ENCODE measurements at places on chromosomes 7 and 10. TPM values are rescaled to one million over a fixed set of nuclear protein-coding genes. Genes with fewer than 3 reads are reported as not detected.

The AEBP1 gene
- total RNA-seq: 79.7 TPM

The FAM237B gene
- total RNA-seq: not detected

The TMEM139 gene
- not detected for total RNA-seq

The PLCE1 gene
- 0.10 TPM for total RNA-seq

GRCh38 chr7:31885171-31885570, 185.0 kb downstream of the PDE1C start:
- DNase-seq: peak; percentile 34

GRCh38 chr7:55570939-55571338, 1.4 kb downstream of the VOPP1 start:
- DNase-seq: peak; percentile 87

GRCh38 chr7:142784716-142785115, 13.9 kb downstream of the PRSS2 start:
- no peak for DNase-seq

GRCh38 chr10:132570771-132571649, 33.4 kb downstream of the INPP5A start:
- DNase-seq: no peak

DNA sequence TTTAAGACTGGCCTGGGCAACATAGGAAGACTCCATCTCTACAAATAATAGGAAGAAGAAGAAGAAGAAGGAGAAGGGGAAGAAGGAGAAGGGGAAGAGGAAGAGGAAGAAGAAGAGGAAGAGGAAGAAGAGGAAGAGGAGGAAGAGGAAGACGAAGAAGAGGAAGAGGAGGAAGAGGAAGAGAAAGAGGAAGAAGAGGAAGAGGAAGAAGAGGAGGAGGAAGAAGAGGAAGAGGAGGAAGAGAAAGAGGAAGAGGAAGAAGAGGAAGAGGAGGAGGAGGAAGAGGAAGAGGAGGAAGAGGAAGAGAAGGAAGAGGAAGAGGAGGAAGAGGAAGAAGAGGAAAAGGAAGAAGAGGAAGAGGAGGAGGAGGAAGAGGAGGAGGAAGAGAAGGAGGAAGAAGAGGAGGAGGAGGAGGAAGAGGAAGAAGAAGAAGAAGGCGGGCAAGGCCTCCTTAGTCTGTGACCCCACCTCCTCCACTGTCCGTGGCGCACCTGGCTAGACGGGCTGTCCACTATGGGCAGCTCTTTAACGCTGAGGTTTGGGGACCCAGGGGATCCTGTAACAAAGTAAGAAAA, 28.8 kb upstream of the ZFAND2A start:
- DNase-seq: no peak

- no peak for DNase-seq
These were observed 132.1 kb downstream of the COL26A1 start for GRCh38 chr7:101494602-101495329.

DNA sequence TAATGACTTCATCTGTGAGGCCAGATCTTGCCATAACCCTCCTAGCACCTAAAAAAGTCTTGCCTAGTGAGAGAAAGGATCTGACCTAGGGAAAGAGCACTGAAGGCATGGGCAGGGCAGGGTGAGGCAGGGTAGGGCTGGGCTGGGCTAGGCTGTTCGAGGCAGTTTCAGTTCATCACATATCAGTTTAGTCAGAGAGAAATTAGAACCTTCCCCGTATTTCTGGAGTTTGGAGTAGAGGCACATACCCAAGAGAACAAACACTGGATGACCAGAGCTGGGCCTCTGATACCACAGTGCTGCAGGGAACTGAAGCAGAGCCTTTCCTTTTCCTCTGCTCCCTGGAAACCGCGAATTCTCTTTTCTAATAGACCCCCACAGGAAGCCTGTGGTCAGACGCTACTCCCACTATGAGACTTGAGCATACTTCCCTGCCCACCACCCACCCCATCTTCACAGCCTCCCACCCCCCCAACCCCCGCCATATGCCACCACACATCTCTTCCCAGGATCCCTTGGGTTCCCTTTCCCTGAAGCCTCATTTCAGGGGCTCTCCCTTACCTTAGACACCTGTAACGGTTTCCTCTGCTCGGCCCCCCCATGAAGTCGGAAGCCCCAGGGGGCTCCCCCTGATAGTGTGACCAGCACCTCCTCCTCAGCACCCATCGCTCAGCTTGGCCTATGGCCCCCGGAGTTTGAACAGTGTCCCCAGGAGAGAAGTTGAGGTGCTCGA, 406 bp downstream of the SYNPO2L start:
- no peak for DNase-seq

GRCh38 chr7:11767148-11767547, 64.8 kb downstream of the THSD7A start:
- no peak for DNase-seq

DNA sequence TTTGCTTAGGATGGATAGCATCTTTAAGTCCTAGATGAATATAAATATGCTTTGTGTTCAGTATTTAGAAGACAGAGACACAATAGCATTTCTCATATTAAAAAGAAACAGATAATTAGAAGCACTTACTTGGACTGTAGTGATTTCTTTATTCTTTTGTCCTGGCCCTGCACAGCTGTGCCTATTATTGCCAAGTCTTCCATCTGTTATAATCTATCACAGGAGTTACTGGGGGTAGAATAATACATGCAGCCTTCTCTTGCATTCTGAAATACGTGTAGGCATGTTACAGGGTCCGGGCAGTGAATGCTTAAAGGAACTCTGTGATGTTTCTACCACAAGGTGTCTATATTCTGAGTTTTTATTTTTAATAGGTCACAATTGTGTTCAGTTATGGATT, 461.5 kb upstream of the COBL start:
- no peak for DNase-seq

GRCh38 chr7:31695859-31696614, 9.0 kb downstream of the PPP1R17 start:
- DNase-seq: no peak

GRCh38 chr7:103686763-103687162, 240.8 kb upstream of the SLC26A5 start:
- DNase-seq: no peak

- no peak for DNase-seq
These were observed 299.6 kb upstream of the MBL2 start for GRCh38 chr10:53072144-53072543.

GRCh38 chr10:71963351-71964097, 671 bp upstream of the CHST3 start:
- DNase-seq: no peak

GRCh38 chr10:67664942-67665341, 31.1 kb downstream of the CTNNA3 start:
- DNase-seq: no peak

- no peak for DNase-seq
These were observed 55.4 kb downstream of the PNLIPRP2 start for GRCh38 chr10:116676118-116676517.

- no peak for DNase-seq
These were observed 9.5 kb upstream of the URGCP start for GRCh38 chr7:43915907-43916306.

DNA sequence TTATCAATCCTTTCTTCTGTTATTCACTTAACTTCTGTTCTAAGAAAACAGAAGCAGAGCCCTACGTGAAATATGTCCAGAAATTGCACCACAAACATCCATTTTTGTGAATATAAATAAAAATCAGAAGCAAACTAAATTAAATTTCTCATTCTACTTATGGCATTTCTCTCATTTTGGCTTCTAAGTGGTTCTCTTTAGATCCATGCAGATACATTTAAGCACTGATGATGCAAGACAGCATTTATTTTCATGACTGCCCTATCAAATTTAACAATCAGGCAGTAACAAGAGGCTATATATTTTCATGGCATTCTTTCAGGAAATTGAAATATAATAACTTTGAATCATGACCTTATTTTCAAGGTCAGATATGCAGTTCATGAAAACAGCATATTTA, 1049.6 kb downstream of the GRM8 start:
- no peak for DNase-seq

DNA sequence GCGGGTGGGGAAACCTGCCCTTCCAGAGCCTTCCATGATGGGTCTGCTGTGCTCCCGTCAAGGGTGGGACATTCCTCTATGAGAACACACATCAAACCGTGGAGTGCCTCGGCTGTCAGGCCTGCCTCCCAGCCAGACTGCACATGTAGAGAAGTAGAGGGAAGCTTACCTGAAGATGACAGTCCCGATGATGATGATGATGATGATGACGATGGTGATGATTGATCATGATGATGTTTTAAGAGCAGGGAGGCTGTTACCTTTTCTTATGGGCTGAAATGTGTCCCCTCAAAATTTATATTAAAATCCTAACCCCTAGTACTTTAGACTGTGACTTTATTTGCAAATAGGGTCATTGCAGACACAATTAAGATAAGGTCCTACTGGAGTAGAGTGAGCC, 76.1 kb upstream of the ANLN start:
- DNase-seq: no peak

GRCh38 chr7:323410-323809, 33.4 kb downstream of the FOXL3 start:
- no peak for DNase-seq

- no peak for DNase-seq
These were observed 154.5 kb downstream of the RNF133 start for GRCh38 chr7:122544463-122544862.

GRCh38 chr7:2879354-2879753, 35.2 kb upstream of the GNA12 start:
- no peak for DNase-seq

DNA sequence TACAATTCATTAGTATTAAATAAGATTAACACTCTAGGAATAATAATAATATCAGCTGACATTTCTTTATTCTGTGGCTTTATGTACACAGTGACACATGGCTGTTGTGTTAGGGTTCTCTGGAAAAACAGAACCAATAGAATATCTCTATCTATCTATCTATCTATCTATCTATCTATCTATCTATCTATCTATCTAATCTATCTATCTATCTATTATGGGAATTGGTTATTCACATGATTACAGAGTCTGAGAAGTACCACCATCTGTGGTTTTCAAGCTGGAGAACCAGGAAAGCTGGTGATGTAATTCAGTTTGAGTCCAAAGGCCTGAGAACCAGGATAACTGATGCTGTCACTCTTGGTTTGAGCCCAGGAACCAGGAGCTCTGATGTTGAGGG, 194.1 kb upstream of the MTPN start:
- DNase-seq: no peak

DNA sequence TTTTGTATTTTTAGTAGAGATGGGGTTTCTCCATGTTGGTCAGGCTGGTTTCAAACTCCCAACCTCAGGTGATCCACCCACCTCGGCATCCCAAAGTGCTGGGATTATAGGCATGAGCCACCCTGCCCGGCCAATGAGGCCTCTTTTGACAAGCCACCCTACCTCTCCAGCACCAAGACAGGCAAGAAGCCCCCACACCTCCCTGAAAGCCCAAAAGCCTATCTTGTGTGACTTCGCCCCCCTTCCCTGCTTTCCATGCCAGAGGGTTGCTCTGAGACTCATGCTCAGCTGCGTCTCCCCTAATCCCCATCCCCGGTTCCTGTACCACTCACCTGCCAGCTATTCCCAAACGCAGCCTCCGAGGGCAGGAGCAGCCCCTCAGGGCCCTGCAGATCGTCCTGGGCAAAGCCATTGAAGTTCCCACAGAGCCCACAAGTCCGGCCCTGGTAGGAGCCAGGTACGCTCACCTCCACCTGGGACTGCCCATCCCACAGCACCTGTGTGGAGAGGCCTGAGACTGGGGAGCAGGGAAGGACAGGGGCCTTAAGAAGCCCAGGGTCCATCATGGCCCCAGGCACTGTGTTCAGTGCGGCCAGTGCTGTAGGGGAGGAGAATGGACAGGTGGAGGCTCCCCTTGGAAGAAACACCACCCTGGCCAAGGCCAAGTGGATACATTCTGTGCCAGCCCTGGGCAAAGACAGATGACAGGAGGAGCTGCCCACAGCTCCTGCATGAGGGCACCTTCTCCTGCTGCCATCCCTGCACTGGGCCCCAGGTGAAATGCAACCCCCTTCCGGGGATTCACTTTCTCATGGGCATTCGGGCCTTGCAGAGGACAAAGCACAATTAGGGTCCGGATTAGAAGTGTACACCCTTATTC, 15.8 kb downstream of the ATP6V1F start:
- no peak for DNase-seq

Measured in RPMI7951 (cell line).